Ovary (tissue), 10 donors: ENCODE measurements at places on chromosomes 4 and X.

GRCh38 chr4:75997946-75998345 is 7.2 kb upstream of the SDAD1 start:
- no peak for DNase-seq

DNA sequence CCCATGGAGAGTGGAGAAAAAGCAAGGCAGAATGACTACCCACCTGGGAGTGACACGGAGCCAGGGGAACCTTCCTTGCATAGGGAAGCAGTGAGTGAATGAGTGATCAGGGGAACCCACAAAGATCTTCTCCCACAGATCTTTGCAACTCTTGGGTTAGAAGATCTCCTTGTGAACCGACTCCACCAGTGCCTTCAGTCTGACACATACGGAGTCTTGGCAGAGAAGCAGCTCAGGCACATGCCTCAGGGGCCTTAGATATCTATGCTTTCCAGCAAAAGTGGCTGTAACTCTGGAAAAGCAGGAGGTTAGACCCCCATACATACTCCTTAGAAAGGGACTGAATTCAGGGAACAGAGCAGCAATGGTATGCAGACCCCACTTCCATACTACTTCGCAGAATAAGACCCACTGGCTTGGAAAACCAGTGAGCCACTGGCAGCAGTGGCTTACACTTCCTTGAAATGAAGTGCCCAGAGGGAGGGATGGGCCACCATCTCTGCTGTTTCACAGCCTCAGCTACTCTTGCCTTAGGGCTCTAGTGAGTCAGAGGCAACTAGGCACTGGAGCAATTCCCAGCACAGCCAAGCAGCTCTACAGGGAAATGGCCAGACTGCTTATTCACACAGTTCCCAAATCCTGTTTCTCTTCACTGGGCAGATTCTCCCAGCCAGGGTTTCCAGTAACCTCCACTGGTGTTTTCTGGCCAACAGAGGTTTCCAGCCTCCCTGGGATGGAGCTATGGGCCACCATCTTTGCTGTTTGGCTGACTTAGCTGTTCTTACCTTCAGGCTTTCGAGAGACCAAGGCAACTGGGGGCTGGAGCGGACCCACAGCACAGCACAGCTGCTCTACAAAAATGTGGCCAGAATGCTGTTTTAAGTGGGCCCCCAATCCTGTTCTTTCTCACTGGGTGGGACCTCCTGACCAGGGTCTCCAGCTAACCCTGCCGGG is 82.8 kb upstream of the TCEAL2 start:
- DNase-seq: no peak

DNA sequence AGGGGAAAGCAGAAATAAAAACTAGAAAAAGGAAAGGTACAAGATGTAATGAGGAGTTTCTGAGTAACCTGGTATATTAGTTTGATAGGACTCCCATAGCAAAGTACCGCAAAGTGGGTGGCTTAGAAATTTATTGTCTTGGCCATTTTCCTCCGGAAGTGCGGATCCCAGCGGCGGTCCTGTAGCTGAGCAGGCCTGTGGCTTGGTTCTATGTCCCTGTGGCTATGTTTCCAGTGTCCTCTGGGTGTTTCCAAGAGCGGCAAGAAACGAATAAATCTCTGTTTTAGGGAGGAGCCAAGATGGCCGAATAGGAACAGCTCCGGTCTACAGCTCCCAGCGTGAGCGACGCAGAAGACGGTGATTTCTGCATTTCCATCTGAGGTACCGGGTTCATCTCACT is 44.0 kb upstream of the LDB2 start:
- DNase-seq: no peak

DNA sequence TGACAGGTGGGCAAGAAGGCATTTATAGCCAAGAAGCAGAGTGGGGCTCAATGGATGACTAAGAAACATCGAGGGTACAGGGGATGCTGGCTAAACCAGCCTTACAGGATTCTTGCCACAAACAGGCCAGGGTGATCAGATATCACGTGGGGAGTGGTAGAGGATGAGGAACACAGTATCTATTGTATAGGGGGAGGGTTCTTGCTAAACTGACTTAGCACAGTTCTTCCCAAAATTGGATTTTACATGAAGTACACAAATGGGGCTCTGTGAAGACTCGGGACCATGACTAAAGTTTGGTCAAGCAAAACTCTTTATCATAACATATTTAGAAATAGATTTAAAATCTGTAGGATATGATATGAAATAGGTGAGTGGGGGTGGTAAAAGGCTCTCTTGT is 144.0 kb upstream of the ATOH1 start:
- DNase-seq: no peak

- DNase-seq: no peak
These were observed 468.2 kb downstream of the ZIC3 start for GRCh38 chrX:138034136-138034535.

DNA sequence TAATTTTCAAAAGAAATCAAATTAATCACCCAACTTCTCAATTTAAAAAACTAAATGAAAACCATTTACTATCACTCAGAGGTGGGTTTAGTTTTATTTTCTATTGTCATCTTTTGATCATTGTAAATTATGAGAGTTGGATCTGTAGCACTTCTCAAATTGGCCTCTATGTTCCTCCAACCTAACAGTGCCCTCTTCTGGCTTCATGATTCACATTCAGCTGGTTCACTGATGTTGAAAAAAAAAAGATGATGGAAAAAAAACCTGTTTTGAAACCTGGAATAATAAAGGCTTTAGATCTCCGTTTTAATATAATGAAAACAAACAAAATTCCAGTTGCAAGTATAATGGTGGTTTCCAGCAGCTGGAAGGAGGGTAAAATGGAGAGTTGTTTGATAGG is 2.4 kb upstream of the NBDY start:
- DNase-seq: no peak

DNA sequence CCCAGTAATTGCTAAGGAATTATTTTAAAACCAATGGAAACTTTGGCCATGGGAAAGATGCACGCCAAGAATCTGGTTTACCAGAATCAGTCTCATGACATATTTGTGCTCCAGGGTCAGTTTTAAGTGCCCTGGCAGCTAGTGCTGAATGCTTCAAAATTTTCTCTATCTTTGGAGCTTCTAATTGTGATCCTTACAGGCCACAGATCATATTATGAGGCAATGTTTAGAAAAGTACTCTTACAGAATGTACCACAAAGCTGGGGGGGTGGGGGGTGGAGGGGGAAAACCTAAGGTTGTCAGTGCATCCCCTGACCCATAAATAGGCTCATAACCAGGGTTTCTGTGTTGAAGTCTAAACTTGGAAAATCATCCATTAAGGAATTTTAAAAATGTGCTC is 514.5 kb downstream of the INPP4B start:
- DNase-seq: no peak
